ENCODE measurements at places on chromosomes 11 and 22. TPM values are rescaled to one million over a fixed set of nuclear protein-coding genes. Genes with fewer than 3 reads are reported as not detected.

- DNase-seq, result no peak
Measured at GRCh38 chr11:8814923-8815240, 96.1 kb upstream of the AKIP1 start.

GRCh38 chr22:34878171-34878570, 187.8 kb upstream of the ISX start:
- DNase-seq, result no peak

- no peak for DNase-seq
Measured at GRCh38 chr11:19737575-19737974, 24.9 kb downstream of the NAV2 start.

DNA sequence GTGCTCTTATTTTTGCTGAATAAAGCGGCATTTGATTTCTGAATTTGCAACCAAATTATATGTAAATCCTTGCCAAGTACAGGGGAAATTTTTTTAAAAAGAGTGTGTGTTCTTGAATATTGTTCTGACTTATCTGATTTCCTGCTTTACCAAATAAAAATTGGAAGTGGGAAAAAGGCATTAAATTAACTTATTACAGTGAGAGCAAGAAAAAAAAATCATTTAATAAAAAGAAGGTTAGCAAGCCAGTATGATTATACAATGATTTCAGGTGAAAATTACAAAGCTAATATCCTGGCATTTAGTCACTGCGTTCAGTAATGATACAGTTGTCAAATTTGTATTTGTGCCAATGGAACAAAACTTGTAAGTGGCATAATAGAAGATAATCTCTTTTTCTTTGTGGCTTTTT, 82.1 kb upstream of the PPARA start:
- DNase-seq, result no peak

DNA sequence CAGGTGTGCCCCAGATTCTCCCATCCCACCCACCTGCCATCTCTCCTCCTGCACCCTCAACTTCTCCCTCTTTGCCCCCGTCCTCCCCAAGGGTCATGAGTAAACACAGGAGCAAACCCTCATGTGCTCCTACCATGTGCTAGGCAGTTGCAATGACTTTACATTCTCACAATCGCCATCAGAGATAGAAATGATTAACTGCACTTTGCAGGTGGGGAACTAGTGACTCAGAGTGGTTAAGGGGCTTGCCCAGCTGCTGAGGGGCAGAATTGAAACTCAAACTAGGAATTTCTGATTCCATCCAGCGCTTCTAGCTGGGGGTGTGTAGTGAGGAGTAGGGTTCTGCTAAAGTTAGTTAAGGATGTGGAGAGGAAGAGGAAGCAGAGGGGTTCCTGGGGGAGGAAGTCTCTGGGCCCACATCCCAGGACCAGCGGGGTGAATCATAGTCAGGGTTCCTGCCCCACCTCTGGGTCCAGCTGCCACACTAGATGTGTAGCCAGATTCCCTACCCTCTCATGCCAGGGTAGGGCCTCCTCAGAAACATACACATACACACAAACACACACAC, 16.0 kb upstream of the PRG2 start:
- DNase-seq, result peak; percentile 71

- no peak for DNase-seq
Measured at GRCh38 chr11:107592813-107593212, 1.9 kb downstream of the ELMOD1 start.

GRCh38 chr11:117572129-117572528, 224.9 kb downstream of the DSCAML1 start:
- no peak for DNase-seq

MYRF gene
- total RNA-seq, result 0.25 TPM

TEX54 gene
- total RNA-seq, result not detected

HEPN1 gene
- total RNA-seq, result not detected
